ENCODE measurements at places on chromosomes 1 and 21. TPM values are rescaled to one million over a fixed set of nuclear protein-coding genes. Genes with fewer than 3 reads are reported as not detected.

IGSF21 gene
- not detected for total RNA-seq

FCRLB gene
- 1.4 TPM for total RNA-seq

PTP4A2 gene
- total RNA-seq, result 168 TPM

INKA2 gene
- total RNA-seq, result 7.9 TPM

ESRRG gene
- not detected for total RNA-seq

SMIM34 gene
- not detected for total RNA-seq

ZNF281 gene
- 8.7 TPM for total RNA-seq

S100A16 gene
- total RNA-seq, result 164 TPM

SELP gene
- not detected for total RNA-seq

MAP3K7CL gene
- total RNA-seq, result 9.9 TPM

MMP23B gene
- total RNA-seq, result 15.7 TPM

ALX3 gene
- total RNA-seq, result not detected

SERPINC1 gene
- not detected for total RNA-seq

ECM1 gene
- 38.7 TPM for total RNA-seq

AMY1A gene
- total RNA-seq, result not detected

BTBD19 gene
- 5.1 TPM for total RNA-seq

GNG4 gene
- total RNA-seq, result 0.34 TPM

ATP5PF gene
- total RNA-seq, result 78.5 TPM

Measured in cardiac ventricle fibroblast (primary cell).